ENCODE measurements at places on chromosomes 12 and 14.

DNA sequence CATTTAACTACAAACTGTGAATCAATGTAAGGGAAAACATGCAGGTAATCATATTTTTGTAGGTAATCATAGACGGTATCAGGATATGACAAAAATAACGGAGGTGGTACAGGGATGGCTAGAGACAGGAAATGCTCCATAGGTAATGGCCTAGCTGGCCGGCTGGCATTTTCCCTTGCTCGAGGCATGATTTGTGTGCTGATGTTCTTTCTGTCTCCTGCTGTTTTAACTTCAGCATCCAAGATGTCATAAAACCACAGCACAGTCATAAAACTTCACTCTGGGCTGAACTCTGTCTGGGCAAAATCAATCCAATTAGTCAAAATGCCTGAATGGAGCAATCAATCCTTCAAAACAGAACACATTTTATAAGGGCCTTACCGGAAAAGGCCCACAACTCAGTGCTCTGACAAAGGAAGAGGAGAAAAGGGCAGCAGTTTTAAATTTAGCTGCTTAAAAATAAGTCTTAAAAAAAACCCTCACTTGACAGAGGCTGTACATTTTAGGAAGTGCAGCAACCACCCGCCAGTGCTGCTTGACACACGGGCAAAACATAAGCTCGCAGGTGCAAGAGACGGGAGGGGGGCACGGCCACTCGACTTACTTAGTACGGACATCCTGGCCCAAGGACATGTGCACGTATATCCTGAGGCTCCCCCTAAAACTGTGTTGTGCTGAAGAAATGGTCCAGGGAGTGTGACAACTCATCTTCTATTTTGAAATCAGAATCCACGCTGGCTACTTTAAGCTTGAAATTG is 40.5 kb upstream of the GPR68 start:
- DNase-seq = peak; percentile 16

- DNase-seq = no peak
Observed at GRCh38 chr12:14422516-14423230, 57.2 kb downstream of the ATF7IP start.

- DNase-seq = no peak
Observed at GRCh38 chr12:51534216-51535074, 56.6 kb upstream of the SCN8A start.

DNA sequence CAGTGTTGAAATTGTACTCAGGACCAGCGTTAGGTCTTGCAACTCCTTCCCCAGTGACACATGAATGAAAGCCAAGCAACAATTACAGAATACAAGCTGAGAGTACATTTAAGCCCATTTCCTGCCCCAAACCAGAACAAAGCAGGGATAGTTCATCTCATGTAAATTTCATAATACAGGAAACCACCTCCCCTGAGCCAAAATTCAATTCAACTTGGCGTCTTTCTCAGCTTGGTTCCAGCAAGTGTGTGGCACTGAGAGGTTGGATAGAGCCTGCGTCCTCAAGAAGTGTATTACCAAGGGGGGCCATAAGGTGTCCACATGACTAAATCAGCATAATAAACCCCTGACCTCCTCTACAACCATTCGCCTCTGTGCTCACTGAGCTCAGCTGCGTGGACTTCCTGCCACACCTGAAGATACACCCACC is 278.9 kb upstream of the CRY1 start:
- no peak for DNase-seq

DNA sequence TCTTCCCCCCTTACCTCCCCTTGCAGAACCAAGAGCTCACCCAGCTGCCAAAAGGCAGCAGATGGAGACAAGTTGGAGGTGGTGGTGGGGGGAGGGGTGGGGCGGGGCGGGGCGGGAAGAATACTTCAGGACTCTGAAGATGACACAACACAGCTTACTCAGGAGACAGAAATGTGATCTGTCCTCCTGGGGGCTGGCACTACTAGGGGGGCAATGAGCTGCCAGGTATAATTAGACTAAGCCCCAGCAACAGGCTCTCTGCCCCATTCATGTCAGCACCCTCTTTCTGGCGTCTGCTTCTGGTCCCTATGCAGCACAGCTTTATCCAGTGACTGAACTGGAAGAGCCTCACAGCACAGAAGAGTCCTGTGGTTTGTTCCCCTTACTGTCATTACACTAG is 407.0 kb downstream of the MED13L start:
- DNase-seq = no peak

GRCh38 chr14:75283833-75284563 is 5.4 kb downstream of the FOS start:
- no peak for DNase-seq

- DNase-seq = no peak
Observed at GRCh38 chr14:95547272-95547625, 12.4 kb downstream of the GLRX5 start.

- DNase-seq = no peak
Observed at GRCh38 chr14:24304019-24304387, 3.8 kb downstream of the CIDEB start.

DNA sequence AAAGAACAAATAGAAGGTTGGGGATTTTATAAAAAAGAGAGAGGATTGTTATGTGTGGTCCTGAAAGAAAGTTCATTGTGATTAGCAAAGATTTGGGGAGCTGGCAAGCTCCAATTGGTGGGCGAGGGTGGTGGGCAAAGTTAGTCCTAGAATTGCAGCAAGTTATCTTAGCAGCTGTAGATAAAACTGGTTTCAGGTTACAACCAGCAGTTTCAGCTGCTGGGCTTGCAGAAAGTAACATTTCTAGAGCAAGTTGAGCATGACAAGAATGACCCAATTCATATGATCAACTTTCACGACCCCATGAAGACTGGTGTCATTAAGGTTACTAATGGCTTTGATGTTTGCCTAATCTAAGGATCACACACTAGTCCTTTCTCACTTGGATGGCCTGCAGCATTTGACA is 177.9 kb upstream of the NUDT4 start:
- DNase-seq = peak; percentile 50

DNA sequence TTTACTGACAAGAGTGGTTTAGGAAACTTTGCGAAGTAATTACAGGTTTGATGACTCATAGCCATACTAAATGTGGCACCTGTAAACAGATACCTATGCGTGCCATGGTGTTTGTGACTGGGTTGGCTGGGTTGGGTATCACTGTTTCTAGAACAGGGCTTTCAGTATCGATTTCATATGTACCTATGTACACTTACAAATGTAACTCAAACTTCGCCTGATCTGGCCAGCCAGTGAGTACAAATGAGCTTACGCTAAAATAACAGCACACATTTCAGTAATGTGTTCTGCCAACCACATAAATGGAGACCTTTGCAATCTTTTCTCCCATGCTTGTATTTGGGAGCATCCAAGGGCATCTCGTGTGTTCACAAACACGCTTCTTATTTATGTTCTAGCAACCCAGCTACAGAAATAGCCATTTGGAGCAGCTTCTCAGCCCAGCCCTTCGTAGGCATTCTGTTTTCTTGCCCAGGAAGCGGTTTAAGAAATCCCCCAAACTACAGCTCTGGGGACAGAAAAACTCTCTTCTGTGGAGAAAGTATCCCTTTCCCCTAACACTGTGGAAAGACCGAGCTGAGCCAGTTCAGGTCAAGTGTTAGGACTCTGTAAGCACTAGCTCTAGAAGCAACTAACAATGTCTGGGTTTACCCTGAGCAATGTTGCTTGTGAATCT is 42.3 kb upstream of the MDM1 start:
- DNase-seq = no peak

- DNase-seq = peak; percentile 11
Observed at GRCh38 chr12:59004456-59004855, 84.2 kb upstream of the LRIG3 start.

- peak; percentile 89 for DNase-seq
Observed at GRCh38 chr12:116053479-116054200, 223.9 kb downstream of the MED13L start.

DNA sequence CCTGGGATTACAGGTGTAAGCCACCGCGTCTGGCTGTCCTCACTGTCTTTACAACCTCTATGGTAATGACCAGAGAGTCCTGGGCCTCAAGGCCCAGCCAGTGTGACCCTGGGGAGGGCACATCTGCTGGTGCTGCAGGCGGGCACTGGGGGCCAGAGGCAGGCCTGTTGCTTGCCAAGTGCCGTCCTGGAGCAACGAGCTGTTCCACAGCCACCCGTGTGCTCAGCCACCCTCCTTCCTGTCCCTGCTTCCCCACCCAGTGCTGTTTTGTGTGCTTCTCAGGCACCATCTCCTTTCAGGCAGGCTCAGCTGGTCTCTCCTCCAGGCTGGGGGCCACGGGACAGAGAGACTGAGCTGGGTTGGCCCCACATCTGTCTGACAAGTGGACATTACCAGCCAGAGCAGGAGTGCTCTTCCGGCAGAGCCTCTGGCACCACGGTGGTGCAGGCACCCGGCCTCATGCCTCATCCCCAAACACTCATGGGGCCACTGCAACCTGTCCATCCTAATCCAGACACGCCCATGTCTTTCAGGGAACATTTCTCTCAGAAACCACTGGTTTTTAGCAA is 9.0 kb downstream of the SLC25A47 start:
- no peak for DNase-seq

DNA sequence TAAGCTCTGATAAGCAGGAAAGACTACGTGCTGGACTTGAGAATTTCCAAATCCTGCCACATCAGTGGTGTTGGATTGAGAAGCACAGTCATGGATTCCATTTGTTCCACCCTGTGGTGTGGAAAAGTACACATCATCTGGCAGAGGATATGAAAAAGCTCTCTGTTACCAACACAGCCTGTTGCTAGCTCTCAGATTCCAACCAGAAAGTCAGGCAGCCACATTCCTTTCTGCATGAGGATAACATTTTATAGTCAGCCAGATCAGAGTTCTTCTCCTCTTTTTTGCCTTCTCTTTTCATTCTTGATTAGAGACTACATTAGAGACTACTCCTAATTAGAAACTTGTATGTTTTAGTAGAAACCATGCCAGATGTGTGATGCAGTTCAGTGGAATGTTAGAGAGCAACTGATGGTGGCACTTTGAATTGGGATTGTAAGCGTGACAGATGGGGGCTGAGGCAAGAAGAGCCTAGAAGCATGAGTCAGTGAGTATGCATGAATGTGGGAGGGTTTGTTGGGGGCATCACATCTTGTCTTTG is 61.2 kb upstream of the STXBP6 start:
- DNase-seq = peak; percentile 96

DNA sequence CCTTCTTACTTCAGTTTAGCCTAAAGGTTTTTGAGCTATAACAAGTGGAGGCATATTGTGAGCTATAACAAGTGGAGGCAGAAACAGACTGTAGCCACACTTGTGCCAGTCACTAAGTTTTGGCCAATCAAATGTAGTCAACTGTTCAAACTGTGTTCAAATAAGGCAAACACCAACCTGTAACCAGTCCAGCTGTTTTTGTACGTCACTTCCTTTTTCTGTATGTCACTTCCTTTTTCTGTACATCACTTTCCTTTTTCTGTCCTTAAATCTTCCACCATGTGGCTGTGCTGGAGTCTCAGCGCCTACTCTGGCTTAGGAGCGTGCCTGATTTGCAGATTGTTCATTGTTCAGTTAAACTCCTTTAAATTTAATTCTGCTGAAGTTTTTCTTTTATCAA is 79.7 kb downstream of the FUT8 start:
- no peak for DNase-seq

DNA sequence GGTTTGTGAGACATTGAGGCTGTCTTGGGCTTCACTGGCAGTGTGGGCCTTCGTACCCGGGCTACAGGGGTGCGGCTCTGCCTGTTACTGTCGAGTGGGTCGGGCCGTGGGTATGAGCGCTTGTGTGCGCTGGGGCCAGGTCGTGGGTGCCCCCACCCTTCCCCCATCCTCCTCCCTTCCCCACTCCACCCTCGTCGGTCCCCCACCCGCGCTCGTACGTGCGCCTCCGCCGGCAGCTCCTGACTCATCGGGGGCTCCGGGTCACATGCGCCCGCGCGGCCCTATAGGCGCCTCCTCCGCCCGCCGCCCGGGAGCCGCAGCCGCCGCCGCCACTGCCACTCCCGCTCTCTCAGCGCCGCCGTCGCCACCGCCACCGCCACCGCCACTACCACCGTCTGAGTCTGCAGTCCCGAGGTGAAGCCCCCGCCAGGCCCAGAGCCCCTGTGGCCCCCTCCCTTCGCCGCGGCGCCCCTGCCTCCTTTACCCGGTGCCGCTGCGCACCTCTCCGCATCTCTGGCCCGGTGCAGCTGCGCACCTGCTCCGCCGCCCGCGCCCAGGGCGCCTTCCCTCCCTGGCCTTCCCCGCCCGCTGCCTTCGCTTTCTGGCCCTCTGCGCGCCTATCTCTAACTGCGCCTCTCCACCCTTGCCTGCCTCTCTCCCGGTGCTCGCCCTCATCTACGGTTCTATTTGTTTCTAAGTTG is at the start of gene ENO2:
TSS of gene ENO2 (plus strand) at position 335 of the 701 bp plus-strand sequence. CDS start 1,253 bp downstream, outside the sequence.
- peak; percentile 91 for DNase-seq

DNA sequence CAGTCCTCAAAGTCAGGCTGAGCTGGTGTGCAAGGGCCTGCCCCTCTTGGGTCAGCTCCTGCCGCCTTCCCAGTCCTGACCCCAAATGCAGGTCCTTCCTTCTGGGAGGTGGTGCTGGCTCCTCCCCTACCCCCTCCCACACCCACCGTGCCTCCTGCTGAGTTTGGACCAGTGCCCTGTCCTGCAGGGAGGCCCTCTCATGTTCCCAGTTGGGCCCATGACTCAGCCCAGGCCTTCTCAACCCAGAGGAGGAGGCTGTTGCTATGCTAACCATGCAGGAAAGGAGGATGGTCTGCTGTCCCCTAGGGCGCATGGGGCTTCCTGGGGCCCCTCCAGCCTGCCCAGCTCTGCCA is 4.4 kb downstream of the ZBTB42 start:
- DNase-seq = peak; percentile 85

DNA sequence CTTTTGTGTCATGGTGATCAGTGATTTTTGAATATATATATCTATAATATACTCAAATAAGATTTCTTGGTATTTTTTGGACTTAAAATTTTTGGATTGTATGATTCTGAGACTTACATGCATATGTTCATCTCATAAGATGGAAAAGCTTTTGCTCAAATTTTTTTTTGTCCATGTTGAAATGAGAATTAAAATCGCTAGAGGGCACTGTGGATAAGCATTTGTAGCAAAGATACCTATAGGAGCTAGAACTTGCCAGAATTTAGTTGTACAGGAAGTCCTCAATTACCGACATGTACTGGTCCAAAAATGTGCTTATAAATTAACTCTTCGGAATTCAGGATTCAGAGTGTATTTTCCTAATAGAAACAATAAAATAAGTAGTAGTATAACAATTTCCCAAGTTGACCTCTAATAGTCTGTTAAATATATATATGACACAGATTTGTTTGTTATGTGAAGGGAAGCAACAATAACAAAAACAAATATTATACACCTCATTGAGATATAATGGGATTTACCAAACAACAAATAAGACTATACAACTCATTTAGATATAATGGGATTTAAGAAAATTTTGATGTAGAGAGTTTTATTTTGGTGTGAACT is 179.6 kb downstream of the TMEM117 start:
- DNase-seq = peak; percentile 70

DNA sequence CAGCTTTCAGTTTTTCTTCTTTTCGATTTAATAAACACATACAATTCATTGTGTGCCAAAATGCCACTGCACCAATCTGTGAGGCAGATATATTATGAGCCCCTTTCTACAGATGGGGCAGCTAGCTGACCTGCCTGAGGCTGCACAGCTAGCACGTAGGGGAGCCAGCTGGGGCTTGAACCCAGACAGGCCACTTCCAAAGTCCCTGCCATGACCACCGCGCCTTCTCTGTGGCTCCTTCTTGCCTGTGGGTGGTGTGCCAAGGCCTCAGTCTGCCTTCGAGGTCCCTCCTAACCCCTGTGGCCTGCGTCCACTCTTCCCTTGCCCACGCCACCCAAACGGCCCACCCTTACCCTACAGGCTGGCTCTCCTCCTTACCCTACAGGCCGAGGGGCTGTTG is 16.2 kb downstream of the FAM222A start:
- no peak for DNase-seq

GRCh38 chr12:119913536-119914330 is 36.6 kb upstream of the CIT start:
- DNase-seq = no peak

GRCh38 chr12:95648990-95649791 is 97.9 kb upstream of the USP44 start:
- peak; percentile 81 for DNase-seq

Measured in foreskin fibroblast (primary cell).